ENCODE measurements at places on chromosomes 5 and 9.

GRCh38 chr5:74885170-74885569 is 19.0 kb upstream of the FAM169A start:
- no peak for DNase-seq

DNA sequence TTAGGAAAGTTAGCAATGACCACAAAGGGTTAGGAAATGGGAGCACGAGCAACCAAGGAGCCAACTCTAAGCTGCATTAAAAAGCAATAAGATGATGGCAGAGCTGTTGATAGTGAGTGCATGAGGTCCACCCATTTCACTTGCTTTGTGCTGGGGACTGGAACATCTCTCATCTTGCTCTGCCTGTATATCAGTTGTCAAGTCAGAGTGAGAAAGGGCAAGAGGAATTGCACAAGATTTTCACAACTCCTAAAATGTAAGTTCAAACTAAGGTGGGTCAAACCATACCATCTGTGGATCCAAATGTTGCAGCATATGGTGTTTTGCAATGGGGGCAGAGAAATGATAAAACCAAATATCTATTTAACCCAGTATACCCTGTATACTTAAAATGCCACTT is 2.8 kb upstream of the ESM1 start:
- DNase-seq = no peak

DNA sequence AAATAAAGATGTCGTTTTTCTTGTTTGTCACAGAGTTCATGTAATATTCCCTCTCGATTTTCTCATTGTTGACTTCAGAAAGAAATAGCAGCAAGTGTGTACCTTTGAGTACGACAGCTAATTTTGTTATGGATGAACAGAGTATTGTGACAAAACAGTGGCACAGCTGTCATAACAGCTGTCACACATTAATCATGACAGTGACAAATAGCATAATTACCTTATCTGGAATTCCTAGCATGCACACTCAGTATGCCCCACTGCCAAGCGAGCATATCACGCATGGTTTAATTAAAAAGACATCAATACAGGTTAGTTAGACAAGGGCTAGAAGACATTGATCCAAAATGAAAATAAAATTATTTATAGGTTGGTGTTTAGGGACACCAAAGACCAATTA is 375.1 kb downstream of the SPATA31D1 start:
- no peak for DNase-seq

GRCh38 chr5:160641405-160641804 is 210.6 kb downstream of the ATP10B start:
- DNase-seq = no peak

DNA sequence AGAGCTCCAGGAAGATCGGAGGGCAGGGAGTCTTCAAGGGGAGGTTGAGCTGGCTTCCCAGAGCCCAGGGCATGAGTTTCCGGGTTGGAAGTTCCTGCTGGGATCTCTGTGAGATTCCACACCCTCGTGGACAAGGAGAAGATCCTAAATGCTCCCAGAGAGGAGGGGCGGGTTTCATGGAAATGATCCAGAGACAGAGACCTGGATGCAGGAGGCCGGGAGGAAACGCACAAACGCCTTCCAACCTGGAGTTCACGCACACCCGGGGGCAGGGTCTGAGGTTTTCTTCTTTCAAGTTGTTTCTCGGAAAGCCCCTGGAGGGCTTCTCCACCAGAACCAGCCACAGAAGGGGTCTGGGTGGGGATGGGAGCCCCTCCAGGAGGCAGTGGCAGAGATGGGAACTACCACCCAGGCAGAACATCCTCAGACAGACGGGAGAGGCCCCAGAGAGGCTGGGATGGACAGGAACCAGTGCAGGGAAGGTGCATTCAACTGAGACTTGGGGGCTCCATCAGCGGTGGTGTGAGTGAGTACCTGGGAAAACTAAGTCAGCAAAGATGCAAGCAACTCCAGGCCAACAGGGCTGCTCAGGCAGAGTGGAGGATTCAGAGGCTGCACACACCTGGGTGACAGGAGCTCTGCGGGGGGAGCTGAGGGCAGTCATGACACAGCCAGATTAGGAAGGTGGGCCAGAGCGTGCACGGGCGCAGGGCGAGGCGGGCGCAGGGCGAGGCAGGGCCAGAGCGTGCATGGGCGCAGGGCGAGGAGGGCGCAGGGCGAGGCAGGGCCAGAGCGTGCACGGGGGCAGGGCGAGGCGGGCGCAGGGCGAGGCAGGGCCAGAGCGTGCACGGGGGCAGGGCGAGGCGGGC is 52.1 kb upstream of the EXOC3 start:
- no peak for DNase-seq

GRCh38 chr9:106868565-106868964 is 5.6 kb downstream of the ZNF462 start:
- no peak for DNase-seq

- DNase-seq = no peak
Observed at GRCh38 chr9:110891760-110892159, 146.5 kb downstream of the LPAR1 start.

DNA sequence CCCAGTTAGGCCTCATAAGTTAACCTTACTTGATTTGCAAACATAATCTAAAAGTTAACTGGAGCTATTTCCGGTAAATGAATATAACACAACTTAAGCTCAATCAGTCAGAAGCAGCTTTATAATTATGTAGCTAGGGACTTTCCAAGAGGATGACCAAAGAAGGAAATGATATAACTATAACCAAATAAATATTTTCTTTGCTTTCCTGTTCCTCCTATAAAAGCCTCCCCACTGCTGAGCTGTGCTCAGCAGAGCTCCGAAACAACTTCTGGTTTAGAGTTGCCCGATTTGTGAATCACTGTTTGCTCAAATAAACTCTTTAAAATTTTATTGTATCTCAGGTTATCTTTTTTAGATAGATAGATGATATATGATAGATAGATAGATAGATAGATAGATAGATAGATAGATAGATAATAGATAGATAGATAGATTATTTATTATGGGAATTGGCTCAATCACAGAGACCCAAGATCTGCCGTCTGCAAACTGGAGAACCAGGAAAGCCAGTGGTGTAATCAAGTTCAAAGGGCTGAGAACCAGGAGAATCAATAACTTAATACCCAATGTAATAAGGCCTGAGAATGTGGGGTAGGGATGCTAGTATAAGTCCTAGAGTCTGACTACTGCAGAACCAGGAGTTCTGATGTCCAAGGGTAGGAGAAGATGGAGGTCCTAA is 19.3 kb upstream of the TMEM161B start:
- no peak for DNase-seq

DNA sequence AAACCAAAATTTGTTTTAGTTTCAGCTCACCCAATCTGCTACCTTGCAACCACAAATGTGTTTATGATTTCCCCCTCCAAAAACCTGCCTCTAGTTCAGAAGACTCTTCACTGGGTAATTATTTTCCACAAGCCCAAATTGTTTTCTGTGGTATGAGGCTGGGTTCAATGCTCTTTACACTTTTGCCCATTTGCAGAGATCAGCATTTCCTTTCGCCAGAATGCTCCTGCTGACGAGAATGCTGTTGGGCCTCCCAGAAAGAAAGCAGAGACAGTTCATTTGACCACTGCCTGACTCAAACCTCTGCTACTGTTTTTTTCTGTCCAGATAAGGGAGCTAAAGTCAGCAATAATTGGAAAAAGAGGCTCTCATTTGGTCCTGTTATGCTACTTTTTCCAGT is 427.3 kb downstream of the PDE4D start:
- no peak for DNase-seq

- no peak for DNase-seq
Observed at GRCh38 chr5:72160959-72161358, 53.7 kb downstream of the MAP1B start.

GRCh38 chr5:76145945-76146344 is 62.8 kb downstream of the SV2C start:
- DNase-seq = no peak

GRCh38 chr5:139155333-139155732 is 42.8 kb downstream of the SIL1 start:
- no peak for DNase-seq

GRCh38 chr5:175894793-175895192 is 23.4 kb downstream of the CPLX2 start:
- DNase-seq = no peak

DNA sequence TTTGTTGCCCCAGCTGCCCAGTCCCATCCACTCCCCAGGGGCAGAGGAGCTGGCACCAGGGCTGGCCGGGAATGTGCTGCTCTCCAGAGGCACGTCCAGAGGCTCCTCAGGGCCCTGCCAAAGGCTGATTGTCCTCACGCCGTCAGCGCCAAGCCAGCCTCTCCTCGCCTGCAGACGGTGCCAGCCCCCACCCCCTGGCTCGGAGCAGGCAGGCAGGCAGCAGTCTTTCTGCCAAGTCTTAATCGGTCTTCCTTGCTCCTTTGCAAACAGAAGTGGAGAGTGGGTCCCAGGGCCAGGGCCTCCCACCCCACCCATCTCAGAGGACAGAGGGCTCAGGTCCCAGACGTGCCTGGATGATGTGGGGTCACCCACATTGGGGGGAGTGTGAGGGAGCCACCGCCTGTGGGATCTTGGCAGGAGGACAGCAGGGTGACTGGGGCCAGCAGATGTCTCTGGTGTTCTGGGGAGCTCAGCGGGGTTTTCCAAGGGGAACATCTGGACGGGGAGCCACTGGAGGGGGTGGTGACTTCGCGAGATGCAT is 36.3 kb downstream of the FAM163B start:
- no peak for DNase-seq

DNA sequence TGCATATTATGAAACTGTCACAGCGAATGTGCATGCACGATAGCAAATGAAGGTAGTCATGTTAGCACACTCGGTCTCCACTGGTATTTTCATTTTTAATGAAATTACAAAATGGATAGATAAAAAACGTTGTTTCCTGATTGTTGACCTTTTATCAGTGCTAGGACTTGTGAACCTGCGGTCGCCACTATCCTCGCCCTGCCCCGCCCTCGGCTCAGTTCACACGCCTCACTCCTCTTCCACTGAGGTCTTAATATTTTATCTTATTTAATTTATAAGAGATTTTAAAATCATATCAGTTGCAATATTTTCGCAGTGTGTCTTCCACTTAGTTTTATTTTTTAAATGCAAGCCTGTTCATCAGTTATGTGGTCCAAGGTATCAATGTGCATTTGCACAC is 382.6 kb upstream of the IRX4 start:
- DNase-seq = no peak

DNA sequence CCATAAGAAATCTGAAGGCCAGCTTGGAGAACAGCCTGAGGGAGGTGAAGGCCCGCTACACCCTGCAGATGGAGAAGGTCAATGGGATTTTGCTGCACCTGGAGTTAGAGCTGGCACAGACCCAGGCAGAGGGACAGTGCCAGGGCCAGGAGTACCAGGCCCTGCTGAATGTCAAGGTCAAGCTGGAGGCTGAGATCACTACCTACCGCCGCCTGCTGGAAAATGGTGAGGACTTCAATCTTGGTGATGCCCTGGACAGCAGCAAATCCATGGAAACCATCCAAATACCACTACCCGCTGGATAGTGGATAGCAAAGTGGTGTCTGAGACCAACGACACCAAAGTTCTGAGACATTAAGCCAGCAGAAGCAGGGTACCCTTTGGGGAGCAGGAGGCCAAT is 100.5 kb upstream of the MAN2A1 start:
- no peak for DNase-seq

DNA sequence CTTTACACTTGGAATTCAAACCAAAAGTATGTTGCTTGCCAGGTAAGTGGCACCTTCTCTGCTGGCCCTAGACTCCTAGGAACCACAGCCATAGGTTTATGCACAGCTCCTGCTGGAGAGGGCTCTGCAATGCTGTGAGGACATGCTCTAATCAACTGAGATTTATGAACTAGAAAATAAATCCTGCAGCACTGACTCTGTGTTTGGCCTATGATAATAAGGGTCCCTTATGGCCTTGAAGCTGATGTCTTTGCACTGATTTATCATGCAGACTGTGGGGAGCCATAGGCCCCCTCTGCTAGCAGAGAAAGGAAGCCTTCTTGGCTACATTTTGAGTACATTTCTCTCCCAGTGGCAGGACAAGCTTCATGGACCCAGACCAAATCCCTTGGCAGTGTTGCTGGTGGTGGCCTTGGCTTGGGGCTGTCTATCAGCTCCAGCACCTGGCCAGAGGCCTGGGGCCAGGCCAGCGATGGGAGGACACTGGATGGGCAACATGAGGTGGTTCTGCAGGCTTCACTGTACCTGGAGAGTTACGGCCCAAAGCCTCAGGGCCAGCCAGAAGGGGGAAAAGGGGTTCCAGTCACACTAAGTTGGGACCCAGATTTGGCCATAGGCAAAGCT is 178.0 kb downstream of the SEMA6A start:
- DNase-seq = no peak

GRCh38 chr9:23542438-23542837 is 283.6 kb downstream of the ELAVL2 start:
- DNase-seq = no peak

- DNase-seq = no peak
Observed at GRCh38 chr9:87108661-87109060, 161.4 kb upstream of the GAS1 start.

DNA sequence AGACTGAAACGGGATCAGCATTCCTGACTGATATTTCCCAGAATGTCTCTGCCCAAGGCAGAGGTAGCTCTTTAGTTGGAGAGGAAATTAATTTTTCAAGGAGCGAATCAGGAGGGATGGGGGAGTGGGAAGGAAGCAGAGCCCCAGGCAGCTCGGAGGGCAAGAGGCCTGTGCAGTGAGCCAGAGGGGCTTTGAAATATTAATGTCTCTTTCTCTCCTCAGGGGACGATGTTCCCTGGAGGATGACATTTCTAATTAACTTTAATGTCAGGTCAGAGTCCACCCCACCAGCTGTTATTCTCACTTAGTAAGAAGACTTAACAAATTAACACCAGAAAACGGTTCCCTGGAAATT is 45.6 kb downstream of the SLC6A7 start:
- DNase-seq = no peak

DNA sequence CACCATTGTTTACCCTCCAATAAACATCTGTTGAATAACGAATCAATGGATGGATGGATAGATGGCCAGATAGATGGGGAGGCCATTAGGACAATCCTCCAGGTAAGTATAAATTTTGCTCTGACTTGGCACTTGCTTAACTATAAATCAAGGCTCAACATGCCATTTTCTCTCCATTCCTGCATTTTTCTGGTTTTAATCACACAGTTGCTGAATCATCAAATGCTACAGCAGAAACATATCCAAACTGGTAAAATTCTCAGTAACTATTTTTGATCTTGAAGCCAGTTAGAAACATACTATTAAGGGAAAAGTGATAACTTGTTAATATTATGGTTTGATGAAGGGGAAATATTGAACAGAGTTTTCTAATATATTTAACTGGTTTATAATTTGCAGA is 71.5 kb upstream of the MTAP start:
- DNase-seq = no peak

DNA sequence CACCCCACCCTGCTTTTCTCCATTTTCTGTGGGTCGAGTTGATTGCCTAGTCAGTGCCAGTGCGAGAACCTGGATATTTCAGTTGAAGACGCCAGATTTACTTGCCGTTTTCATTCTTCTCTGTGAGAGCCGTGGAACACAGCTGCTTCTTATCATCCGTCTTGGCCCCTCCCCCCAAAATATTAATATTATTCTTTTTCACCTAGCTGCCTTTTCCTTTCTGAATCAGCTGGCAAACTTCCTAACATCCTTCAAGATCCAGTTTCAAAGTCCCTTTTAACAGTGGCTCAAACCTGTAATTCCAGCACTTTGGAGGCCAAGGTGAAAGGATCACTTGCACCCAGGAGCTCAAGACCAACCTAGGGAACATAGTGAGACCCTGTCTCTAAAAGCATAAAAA is 117.1 kb upstream of the RASA1 start:
- no peak for DNase-seq
